Vagina (tissue), 2 donors: ENCODE measurements at places on chromosomes 4 and X. TPM values are rescaled to one million over a fixed set of nuclear protein-coding genes. Genes with fewer than 3 reads are reported as not detected.

Gene SYNPO2
- total RNA-seq = 109 TPM

Gene KCNE5
- total RNA-seq = 1.2 TPM

Gene SSX3
- total RNA-seq = not detected

Gene UGT2B17
- not detected for total RNA-seq

Gene C4orf50
- 0.49 TPM for total RNA-seq

Gene FGA
- not detected for total RNA-seq

Gene USP26
- not detected for total RNA-seq

Gene DMD
- total RNA-seq = 25.8 TPM

Gene S100G
- total RNA-seq = not detected

Gene BEND2
- total RNA-seq = not detected

Gene UBL4A
- total RNA-seq = 30.2 TPM

Gene CFP
- total RNA-seq = 0.74 TPM

Gene CTAG2
- not detected for total RNA-seq

DNA sequence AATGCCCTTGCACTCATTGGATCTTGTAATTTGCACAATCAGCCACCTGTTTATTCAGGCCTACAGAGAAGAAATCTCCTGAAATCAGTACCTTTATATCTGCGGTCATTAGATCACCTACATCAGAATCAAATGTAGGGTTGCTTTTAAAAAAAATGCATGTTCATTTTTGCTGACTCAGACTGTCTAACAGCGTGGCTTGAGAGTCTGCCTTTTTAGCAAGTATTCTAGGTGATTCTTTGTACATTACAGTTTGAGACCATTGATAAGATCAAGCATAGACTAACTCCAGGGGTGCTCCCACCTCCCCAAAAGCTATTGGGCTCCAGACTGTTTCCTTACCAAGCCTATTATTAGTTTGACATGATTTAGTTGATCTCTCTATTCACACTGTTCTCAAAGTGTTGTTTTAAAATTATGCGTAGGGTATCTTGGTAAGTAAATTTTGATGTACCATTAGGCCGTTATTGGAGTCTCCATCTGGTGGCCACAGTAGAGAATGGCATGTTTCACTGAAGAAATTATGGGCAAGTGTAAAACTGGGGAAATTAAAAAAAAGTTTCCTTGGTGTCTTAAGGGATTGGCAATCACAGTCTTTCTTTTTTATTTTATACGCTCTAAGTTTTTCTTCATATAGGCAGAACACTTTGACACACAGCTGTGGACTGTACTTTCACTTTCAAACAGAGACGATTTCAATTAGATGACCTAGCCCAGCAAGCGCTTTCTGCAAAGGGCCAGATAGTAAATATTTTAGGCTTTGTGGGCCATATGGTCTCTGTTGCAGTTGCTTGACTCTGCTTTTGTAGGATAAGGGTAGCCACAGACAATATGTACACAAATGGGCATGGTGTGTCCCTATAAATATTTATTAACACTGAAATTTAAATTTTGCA is 33.7 kb upstream of the MSL3 start:
- no peak for DNase-seq

DNA sequence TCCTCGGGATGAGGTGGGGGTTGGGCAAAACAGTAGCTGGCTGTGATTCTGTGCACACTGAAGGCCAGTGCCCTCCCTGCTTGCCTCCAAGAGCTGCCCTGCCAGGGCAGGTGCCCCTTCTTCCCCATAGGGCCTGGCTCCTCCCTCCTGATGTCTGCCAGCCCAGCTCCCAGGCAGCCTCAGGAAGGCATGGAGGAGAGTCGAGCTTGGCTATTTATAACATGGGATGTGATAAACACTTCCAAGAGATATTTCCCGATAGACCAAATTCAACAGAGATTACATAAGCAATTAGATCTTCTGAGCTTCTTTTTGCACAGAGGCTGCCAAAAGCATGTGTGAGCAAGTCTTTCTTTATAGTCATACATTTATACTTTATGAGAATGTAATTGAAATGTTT is 45.3 kb upstream of the PJA1 start:
- no peak for DNase-seq

- DNase-seq = no peak
Measured at GRCh38 chr4:43763029-43763610, 685.5 kb downstream of the KCTD8 start.

DNA sequence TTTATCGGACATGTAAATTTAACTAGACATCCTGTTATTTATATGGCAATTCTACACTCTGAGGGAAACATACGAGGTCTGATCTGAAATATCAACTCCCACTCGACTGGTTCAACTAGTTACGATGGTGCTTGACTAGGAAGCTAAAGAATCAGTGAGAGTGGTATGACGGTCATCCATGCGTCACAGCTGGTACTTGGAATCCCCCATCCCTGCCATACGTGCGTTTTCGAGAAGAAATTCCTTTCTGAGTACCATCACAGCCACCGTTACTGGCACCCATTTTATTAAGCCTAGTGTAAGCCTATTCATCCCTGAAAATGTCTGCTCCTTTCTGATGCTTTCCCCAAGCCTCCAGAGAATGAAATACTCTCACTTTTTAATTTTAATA is 695 bp upstream of the PIGA start:
- no peak for DNase-seq

DNA sequence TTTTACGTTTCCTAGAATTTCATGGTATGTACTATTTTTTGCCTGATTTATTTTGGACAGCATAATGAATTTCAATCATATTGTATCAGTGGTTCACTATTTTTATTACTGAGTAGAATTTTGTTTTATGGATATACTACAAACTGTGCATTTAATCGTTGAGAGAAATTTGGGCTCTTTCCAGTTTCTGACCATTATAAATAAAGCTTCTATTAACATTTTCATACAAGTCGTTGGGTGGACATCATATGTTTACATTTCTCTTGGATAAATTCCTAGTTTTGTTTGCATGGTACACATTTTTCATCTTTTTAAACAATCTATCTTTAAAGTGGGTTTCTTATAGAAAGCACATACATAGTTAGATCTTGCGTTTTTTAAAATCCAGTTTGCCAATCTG is 472.7 kb upstream of the MAGEB18 start:
- DNase-seq = no peak

- peak; percentile 22 for DNase-seq
Measured at GRCh38 chrX:136055651-136056221, 70.5 kb downstream of the SLC9A6 start.

GRCh38 chrX:40253771-40254170 is 156.0 kb upstream of the BCOR start:
- DNase-seq = no peak

GRCh38 chrX:1012678-1013300 is 199.7 kb downstream of the CRLF2 start:
- no peak for DNase-seq

- no peak for DNase-seq
Measured at GRCh38 chr4:104470770-104471169, 23.9 kb downstream of the CXXC4 start.

DNA sequence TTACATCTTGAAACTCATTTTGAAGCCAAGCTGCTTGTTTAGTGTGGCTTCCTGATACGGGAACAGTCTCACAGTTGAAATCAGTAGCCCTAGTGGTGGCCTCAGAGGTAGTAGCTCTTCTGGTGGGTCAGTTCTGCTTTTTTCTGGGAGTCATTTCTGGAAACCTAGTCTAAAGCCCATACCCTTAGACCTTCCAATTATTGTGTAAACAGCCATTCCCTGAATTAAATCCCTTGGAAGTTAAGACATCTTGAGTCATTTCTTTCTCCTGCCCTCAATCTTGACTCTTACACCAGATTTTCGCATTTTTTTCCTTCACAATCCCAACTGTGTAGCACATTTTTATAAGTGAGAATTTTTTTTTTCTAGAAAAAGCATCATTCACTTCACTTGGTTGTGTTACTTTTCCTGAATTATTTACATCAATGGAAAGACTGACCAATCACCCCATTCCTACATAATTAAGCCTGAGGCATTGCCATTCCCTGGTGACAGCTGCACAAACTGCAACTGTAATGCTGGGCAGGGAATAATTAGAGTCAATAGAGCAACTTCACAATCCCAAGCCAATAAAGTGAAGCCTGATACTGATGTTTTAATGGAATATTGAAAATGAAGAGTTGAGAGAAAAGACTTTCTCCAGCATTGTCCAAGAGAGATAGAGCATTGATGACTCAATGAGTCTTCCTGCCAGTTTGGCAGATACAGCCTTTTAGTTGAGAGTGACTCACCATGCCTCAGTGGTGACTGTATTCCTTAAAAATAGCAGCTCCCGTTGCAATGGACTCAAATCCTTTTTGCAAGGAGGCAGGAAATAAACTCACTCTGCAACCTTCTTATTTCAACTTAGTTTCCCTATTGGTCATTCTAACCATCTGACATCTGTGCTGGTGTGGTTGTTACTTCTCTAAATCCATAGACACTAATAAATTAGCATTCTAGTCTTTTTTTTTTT is 13.0 kb upstream of the SEPSECS start:
- DNase-seq = no peak

GRCh38 chrX:130997314-130997713 is 60.8 kb upstream of the ARHGAP36 start:
- DNase-seq = no peak

GRCh38 chrX:135420831-135421230 is 913 bp upstream of the SMIM10L2A start:
- no peak for DNase-seq

- no peak for DNase-seq
Measured at GRCh38 chr4:39687014-39687413, 10.9 kb upstream of the UBE2K start.

- no peak for DNase-seq
Measured at GRCh38 chrX:45757272-45757671, 556.6 kb upstream of the DIPK2B start.

DNA sequence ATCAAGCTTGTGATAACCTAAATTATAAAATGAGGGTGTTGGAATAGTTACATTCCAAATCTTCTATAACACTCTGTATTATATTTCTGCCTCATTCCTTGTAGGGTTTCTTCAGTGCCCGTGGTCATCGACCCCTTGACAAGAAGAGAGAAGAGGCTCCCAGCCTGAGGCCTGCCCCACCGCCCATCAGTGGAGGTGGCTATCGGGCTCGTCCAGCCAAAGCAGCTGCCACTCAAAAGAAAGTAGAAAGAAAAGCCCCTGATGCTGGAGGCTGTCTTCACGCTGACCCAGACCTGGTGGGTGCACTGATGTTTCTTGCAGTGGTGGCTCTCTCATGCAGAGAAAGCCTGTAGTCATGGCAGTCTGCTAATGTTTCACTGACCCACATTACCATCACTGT is 2.9 kb downstream of the FGB start:
- no peak for DNase-seq

- DNase-seq = no peak
Measured at GRCh38 chr4:159197885-159198269, 95.0 kb downstream of the RAPGEF2 start.

DNA sequence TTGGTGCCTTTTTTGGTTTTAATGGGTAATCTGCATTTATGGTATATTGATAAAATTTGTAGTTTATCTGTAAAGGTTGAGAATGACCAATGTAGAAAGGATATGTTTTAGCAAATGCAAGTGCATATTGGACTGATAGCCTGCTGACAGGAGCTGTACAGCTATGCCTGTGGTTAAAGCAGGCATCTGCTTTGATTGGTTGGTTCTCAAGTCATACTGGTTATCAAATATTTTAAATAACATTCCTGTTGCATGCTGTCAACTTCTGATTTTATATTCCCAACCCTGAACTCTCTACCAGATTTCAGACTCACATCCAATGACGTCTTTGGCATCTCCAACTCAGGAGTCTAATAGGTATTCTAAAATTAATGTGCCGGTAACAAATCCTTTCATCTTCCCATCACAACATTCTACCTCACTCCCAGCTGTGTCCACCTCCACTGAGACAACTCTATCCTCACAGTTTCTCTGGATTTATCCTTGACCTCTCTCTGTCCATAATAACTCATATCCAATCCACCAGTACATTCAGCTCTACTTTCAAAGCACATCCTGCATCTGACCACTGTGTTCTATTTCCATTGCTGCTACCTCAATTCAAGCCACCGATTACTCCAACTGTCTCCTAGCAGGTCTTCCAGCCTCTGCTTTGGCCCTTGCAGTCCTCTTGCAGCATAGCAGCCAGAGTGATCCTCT is 125.7 kb downstream of the CAMK2D start:
- no peak for DNase-seq

- DNase-seq = no peak
Measured at GRCh38 chr4:93319041-93319440, 509.5 kb upstream of the ATOH1 start.

GRCh38 chrX:105463473-105463872 is 243.0 kb upstream of the TEX13A start:
- DNase-seq = no peak

GRCh38 chr4:186032259-186032658 is 36.7 kb upstream of the TLR3 start:
- no peak for DNase-seq

GRCh38 chr4:114495471-114495928 is 103.1 kb upstream of the UGT8 start:
- DNase-seq = no peak

GRCh38 chrX:31139961-31140360 is 68.1 kb upstream of the FTHL17 start:
- no peak for DNase-seq

GRCh38 chr4:154349829-154350228 is 141.8 kb downstream of the DCHS2 start:
- DNase-seq = no peak

DNA sequence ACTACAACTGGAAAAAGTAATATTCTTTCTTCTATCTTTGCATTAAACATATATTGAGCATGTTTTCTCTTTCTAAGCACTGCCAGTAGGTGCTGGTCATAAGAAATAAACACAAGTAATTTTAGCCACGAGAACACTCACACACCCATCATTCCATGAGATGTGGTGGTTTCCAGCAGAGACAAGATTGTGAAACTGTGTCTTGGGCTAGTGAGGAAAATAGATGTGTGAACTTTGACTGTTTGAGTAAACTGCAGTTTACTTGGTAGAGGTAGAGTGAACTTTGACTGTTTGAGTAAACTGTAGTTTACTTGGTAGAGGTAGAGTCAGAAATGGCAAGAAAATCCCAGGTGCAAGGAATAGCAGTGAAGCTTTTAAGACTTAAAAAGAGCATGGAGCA is 300.9 kb upstream of the HS3ST1 start:
- no peak for DNase-seq

- DNase-seq = no peak
Measured at GRCh38 chr4:153438916-153439756, 27.0 kb upstream of the TMEM131L start.

DNA sequence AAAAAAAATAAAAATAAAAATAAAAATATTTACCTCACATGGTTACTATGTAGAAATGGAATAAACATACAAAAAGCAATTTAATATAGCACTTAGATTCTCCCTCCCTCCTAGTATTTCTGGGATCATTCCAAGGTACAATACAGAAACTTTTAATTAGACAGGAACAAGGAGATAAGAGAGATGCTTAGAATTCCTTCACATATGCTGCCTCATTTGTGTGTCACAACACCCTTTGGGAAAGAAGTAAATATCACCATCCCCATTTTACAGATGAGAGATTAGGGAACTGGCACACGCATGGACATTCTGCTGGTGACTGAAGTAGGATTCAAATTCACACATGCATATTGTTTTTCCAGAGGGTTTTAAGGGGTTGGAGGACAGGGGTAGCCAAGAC is 164.2 kb downstream of the APBB2 start:
- DNase-seq = no peak
